ENCODE measurements at places on chromosomes 7 and 10. TPM values are rescaled to one million over a fixed set of nuclear protein-coding genes. Genes with fewer than 3 reads are reported as not detected.

DNA sequence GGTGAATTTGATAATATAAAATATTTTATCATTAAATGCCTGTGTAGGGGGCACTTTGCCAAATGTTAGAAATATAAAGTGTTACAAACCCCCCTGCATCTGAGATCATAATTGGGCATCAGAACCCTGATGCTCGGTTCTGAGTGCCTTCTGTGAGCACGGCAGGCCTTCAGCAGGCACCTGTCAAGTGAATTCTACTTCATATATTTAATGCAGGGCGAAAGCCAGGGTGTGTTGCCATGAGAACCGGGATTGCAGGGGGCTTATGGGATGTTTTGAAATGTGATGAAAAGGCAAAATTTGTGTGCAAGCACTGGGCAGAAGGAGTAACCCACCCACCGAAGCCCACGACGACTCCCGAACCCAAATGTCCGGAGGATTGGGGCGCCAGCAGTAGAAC lies 57.2 kb downstream of the MRC1 start:
- no peaks in the 10 kb centered on the region for H3K36me3 ChIP-seq
- no peaks in the 10 kb centered on the region for H3K27me3 ChIP-seq
- DNase-seq = no peak
- no peak overlapping the region for H3K27ac ChIP-seq

DNA sequence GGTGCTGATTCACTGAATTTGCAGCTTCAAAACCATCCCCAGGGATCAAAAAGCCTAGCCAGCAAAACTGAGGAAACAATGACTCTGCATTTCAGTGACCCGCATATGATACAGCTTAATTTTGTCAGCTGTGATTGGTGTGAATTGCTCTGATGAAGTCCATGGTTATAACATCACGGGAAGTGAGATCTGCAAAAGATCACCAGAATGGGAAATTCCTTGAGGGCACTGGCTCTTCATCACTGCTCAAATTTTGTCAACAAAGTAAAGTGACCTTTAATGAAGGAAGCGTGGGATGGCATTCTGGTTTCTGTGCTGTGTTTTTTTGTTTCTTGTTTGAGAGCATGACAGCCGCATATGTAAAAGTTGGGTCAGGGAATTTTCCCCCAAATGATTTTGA lies 745.9 kb downstream of the GATA3 start:
- no peak overlapping the region for H3K4me3 ChIP-seq
- H3K4me1 ChIP-seq = no peaks in the 10 kb centered on the region
- H3K36me3 ChIP-seq = no peaks in the 10 kb centered on the region

DNA sequence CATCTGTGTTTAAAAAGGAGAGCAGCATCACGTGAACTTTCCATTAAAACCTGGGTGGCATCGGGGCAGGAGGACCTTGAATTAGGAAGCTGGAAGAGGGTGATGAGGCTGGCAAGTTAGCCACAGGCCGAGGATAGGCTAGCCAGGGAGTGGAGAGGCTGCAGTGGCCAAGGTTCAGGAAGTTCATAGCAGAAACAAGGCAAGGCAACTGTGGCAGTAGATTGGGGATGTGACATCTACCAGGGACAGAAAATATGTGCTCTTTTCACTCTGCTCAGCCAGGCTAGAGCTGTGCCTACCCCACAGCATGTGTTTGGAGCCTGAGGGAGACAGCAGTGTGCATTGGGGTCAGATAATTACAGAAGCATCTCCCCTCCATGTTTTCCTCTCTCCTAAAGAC lies 2.2 kb upstream of the INPP5F start:
- H3K27ac ChIP-seq = no peak overlapping the region
- no peak overlapping the region for H3K4me3 ChIP-seq
- no peaks in the 10 kb centered on the region for H3K27me3 ChIP-seq
- H3K4me1 ChIP-seq = peaks cover 24% of the 10 kb centered on the region

- DNase-seq = no peak
- peak overlapping the region; percentile 27 for H3K27ac ChIP-seq
- H3K4me3 ChIP-seq = no peak overlapping the region
- no peaks in the 10 kb centered on the region for H3K27me3 ChIP-seq
Observed at GRCh38 chr10:77256346-77256745, 381.3 kb downstream of the KCNMA1 start.

DNA sequence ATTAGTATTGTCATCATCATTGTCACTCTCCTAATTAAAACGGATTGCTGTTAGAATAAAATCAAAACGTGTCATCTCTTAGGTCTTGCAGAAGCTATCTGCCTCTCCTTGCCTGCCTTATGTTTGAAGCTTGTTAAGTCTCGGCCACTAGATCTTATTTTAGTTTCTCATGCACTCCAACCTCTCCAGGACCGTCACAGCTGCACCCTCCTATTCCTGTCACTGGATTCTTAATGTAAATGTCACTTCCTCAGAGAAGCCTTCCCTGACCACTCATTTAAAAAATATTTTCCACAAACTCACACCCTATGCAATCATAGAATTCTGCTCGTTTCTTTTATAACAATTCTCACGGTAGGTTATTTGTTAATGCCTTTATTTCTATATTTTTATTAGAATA lies 103.9 kb upstream of the DKK1 start:
- H3K36me3 ChIP-seq = no peaks in the 10 kb centered on the region
- no peak for DNase-seq
- no peak overlapping the region for H3K4me3 ChIP-seq
- no peak overlapping the region for H3K27ac ChIP-seq
- no peaks in the 10 kb centered on the region for H3K27me3 ChIP-seq

GRCh38 chr7:155974186-155974897 lies 162.1 kb upstream of the SHH start:
- H3K4me1 ChIP-seq = no peaks in the 10 kb centered on the region
- H3K4me3 ChIP-seq = no peak overlapping the region
- H3K36me3 ChIP-seq = no peaks in the 10 kb centered on the region
- peak; percentile 49 for DNase-seq
- H3K27me3 ChIP-seq = no peaks in the 10 kb centered on the region

DNA sequence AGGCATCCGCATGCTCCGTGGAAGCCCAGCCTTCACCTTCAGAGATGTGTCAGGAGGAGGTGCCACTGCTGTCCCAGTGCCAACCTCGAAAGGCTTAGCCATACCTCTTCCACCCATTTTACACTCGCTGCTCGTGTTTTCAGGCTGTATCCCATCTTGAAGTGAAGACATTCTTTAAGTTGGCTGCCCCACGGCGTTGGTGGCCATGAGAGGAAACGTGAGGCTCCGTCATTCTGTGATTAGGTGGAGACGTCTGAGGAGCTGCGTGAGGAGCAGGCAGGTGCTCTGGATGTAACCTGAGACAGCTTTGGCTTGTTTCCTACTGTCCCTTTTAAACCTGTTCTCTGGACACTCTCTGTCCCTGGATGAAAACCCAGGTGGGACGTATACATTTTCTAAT lies 159.9 kb upstream of the RNF32 start:
- no peaks in the 10 kb centered on the region for H3K36me3 ChIP-seq
- H3K4me1 ChIP-seq = no peaks in the 10 kb centered on the region
- no peak overlapping the region for H3K4me3 ChIP-seq
- no peak for DNase-seq

DNA sequence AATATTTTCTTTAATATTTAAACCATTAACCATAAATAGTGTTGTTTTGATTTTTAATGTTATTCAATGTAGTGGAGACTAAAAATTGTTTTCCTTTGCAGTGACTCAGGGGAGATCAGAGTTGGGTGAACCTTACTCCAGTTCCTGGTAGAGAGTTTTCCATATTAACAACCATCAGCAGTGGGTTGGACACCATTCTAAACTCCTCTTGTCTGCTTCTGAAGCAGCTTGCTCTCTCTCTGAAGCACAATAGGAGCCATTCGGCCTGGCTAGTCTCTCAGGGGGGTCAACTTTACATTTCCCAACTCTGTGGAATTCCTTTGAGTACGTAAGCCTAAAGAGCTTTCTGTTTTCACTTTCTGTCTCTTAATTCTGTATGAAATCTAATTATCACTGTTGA lies 9.4 kb upstream of the NRG3 start:
- H3K4me3 ChIP-seq = no peak overlapping the region
- no peak for DNase-seq
- H3K27ac ChIP-seq = no peak overlapping the region
- no peaks in the 10 kb centered on the region for H3K4me1 ChIP-seq

DNA sequence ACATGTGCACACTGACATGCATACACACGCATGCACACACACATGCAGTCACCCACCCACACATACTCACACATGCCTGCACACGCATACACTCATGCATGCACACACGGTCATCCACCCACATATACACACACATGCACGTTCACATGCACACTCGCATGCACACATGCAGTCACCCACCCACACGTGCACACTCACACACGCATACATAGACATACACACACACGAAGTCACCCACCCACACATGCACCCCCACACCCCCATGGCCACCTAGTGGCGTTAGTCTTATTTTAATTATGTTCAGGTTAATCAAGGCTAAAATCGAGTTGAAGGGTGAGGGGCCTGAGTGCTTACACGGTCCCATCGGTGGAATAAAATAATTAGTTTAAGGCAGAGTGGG lies 96.8 kb downstream of the DNAJB6 start:
- no peak overlapping the region for H3K4me3 ChIP-seq
- H3K36me3 ChIP-seq = no peaks in the 10 kb centered on the region
- no peak overlapping the region for H3K27ac ChIP-seq
- no peaks in the 10 kb centered on the region for H3K27me3 ChIP-seq

- H3K4me3 ChIP-seq = no peak overlapping the region
- H3K4me1 ChIP-seq = no peaks in the 10 kb centered on the region
- H3K27ac ChIP-seq = no peak overlapping the region
- H3K36me3 ChIP-seq = no peaks in the 10 kb centered on the region
- no peaks in the 10 kb centered on the region for H3K27me3 ChIP-seq
Observed at GRCh38 chr10:12470719-12471118, 121.4 kb downstream of the CAMK1D start.

GRCh38 chr7:1358376-1359050 lies 100.8 kb downstream of the MICALL2 start:
- H3K4me1 ChIP-seq = no peaks in the 10 kb centered on the region
- no peak overlapping the region for H3K27ac ChIP-seq
- peaks cover 46% of the 10 kb centered on the region for H3K27me3 ChIP-seq
- no peaks in the 10 kb centered on the region for H3K36me3 ChIP-seq

- H3K4me3 ChIP-seq = no peak overlapping the region
- peak; percentile 40 for DNase-seq
- peaks cover 4% of the 10 kb centered on the region for H3K4me1 ChIP-seq
- H3K27ac ChIP-seq = no peak overlapping the region
Observed at GRCh38 chr7:158409816-158410330, 177.8 kb downstream of the PTPRN2 start.

GRCh38 chr7:102061981-102062390 lies 224.7 kb upstream of the SH2B2 start:
- H3K4me3 ChIP-seq = no peak overlapping the region
- peaks cover 20% of the 10 kb centered on the region for H3K4me1 ChIP-seq
- H3K27ac ChIP-seq = no peak overlapping the region
- H3K27me3 ChIP-seq = no peaks in the 10 kb centered on the region
- no peaks in the 10 kb centered on the region for H3K36me3 ChIP-seq

GRCh38 chr7:83429493-83429892 lies 219.4 kb downstream of the SEMA3E start:
- H3K27me3 ChIP-seq = no peaks in the 10 kb centered on the region
- no peaks in the 10 kb centered on the region for H3K4me1 ChIP-seq
- H3K36me3 ChIP-seq = no peaks in the 10 kb centered on the region
- no peak overlapping the region for H3K4me3 ChIP-seq
- no peak for DNase-seq
- no peak overlapping the region for H3K27ac ChIP-seq

DNA sequence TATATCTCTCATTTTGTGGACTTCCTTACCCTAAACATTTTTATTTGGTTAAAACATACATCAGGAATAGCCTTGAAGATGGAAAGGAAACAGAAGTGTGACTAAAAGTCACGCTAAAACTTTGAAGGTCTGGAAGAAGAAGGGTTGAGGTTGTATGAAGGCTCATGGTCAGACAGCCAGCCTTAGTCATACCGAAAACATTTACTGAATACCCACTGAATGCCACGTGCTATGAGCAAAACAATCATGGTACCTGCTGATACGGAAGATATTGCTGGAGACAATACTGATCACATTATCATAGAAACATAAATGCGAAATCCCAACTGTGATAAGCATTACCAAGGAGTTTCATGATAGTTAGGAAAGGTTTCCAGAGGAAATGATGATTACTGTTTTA lies 64.0 kb downstream of the PDZD8 start:
- no peak overlapping the region for H3K27ac ChIP-seq
- H3K4me1 ChIP-seq = peaks cover 6% of the 10 kb centered on the region
- no peak for DNase-seq
- no peaks in the 10 kb centered on the region for H3K36me3 ChIP-seq
- no peak overlapping the region for H3K4me3 ChIP-seq

- DNase-seq = no peak
- no peaks in the 10 kb centered on the region for H3K4me1 ChIP-seq
- no peak overlapping the region for H3K4me3 ChIP-seq
Observed at GRCh38 chr7:75596727-75597614, 104.9 kb downstream of the SPDYE5 start.

DNA sequence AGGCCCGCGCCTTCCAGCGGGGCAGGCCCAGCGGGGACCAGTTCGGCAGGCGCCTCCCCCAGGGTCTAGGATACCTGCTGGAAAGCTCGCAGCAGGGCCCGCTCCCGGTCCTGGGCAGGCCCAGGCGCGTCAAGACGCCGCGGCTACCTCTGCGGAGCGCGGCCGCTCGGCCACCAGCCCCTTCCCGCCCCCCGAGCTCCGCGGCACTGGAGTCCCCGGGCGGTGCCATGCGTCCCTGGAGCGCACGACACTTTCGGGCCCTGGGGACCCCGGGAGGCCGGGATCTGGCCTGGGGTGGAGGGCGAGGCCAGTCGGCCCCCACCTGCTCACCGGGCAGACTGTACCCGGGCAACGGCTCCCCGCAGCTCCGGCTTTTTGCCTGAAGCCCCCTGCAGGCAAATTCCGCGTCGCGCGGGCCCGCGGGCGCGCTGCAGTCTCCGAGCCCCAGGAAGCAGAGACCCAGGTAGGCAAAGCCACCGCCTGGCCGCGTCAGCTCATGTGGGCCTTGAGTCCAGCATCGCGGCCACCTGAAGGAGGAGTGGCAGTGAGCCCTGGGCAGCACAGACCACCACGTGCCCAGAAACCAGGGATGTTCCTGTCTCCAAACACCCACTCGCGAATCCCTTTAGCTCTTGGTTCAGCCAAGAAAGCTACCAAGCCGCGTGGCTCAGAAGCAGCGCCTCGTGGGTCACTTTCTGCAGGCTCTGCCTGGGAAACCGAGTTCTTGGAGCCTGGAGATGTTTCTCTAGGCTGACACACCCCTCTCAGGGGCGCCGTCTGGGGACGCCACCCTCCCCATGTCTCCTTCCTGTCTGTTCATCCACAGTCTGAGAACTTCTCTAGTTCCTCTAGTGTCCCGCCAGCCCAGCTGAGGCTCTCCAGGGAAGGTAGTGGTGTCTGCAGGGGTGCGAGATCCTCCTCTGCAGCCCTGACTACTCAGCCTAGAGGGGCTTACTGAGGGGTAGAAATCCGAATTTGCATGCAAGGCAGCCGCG lies 46.1 kb upstream of the APBB1IP start:
- H3K4me1 ChIP-seq = no peaks in the 10 kb centered on the region
- no peak overlapping the region for H3K4me3 ChIP-seq
- DNase-seq = no peak

GRCh38 chr10:58820386-58820785 lies 307.7 kb downstream of the BICC1 start:
- no peaks in the 10 kb centered on the region for H3K36me3 ChIP-seq
- no peak for DNase-seq
- no peak overlapping the region for H3K27ac ChIP-seq
- no peaks in the 10 kb centered on the region for H3K27me3 ChIP-seq
- peaks cover 4% of the 10 kb centered on the region for H3K4me1 ChIP-seq

Gene RET
- total RNA-seq = 3.9 TPM

Gene FOXP2
- 91.2 TPM for total RNA-seq

Gene GPR22
- not detected for total RNA-seq

Gene GLI3
- 17.2 TPM for total RNA-seq

Gene CADPS2
- 7.2 TPM for total RNA-seq

Gene HHEX
- 3.5 TPM for total RNA-seq

Gene ANKRD22
- total RNA-seq = not detected

Gene SYT15
- total RNA-seq = 1.1 TPM

Gene TMEM178B
- 1.4 TPM for total RNA-seq

Gene NKX2-3
- 32.4 TPM for total RNA-seq

Gene TMEM130
- 3.0 TPM for total RNA-seq
